ENCODE measurements at places on chromosomes 7 and 10. TPM values are rescaled to one million over a fixed set of nuclear protein-coding genes. Genes with fewer than 3 reads are reported as not detected.
A peak's percentile ranks its signal among the peaks of the same experiment; 100 is the strongest.

- no peak overlapping the region for H3K27ac ChIP-seq
- DNase-seq: no peak
- H3K4me3 ChIP-seq: no peak overlapping the region
- H3K36me3 ChIP-seq: no peaks in the 10 kb centered on the region
- no peaks in the 10 kb centered on the region for H3K4me1 ChIP-seq
- H3K27me3 ChIP-seq: no peaks in the 10 kb centered on the region
Observed at GRCh38 chr10:30758338-30758737, 128.8 kb upstream of the LYZL2 start.

DNA sequence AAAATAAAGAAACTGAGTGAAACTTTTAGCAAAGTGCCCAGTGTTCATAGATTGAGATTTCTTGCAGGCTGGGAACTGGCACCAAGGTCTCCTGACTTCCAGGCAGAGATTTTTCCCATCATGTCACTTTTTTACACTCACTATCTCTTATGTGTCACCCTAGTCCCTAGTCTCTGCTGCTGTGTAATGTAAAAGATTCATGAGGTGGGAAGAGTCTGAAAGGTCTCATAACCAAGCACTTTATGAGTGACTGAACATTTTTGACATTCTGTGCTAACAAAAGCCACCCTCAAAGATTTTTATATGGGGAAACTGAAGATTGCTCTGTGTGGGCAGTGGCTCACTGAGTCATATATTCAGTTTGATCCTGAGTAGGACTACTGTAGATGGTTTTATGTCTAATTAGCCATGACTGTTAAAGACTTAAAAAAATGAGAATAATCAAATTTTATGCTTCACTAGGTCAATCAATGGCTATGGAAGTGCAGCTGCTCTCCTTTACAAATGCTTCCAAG is 900.3 kb upstream of the SORCS1 start:
- no peaks in the 10 kb centered on the region for H3K4me1 ChIP-seq
- no peak overlapping the region for H3K4me3 ChIP-seq
- no peaks in the 10 kb centered on the region for H3K27me3 ChIP-seq
- no peak for DNase-seq

DNA sequence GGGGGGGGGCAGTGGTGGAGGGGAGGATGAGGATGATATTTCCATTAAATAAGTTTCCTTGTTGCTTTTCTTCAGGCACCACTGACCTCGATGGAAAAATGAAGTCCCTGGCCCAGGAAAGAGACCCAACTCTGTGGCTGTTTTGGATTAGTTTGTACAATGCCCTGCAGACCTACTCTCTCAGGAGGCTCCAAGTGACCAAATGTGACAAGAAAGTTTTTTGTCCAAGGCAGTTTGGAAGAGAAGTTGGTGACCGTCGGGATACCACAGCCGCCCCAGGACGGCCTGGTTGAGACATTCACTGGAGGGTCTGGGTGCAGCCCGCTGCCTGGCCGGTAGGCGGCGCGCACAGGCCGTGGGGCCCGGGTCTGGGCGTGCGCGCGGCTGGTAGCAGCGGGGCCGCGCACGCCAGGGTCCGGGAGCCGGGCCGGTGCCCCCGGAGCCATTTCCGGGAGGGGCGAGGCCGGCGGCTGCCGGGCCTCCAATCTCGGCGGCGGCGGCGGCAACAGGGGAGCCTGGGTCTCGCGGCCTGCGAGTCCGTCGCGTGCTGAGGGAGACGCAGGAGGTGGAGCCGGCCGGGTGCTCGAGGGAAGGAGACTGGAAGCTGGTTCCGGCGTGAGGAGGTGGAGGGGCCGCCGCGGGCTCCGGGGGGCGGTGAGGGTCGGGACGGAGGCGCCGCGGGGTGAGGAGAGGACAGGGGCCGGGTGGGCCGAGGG is at the start of gene SGPL1:
Gene SGPL1, plus strand, starts transcription at position 445 of the 716 bp plus-strand sequence. CDS start 906 bp downstream, outside the sequence.
- no peaks in the 10 kb centered on the region for H3K4me1 ChIP-seq
- peak within 1 kb of the TSS; percentile 97 for H3K27ac ChIP-seq
- peak; percentile 87 for DNase-seq
- no peaks in the 10 kb centered on the region for H3K36me3 ChIP-seq
- H3K27me3 ChIP-seq: no peaks in the 10 kb centered on the region

GRCh38 chr10:66931340-66931948 is 5.6 kb downstream of the LRRTM3 start:
- no peaks in the 10 kb centered on the region for H3K36me3 ChIP-seq
- no peak overlapping the region for H3K4me3 ChIP-seq
- no peaks in the 10 kb centered on the region for H3K4me1 ChIP-seq
- DNase-seq: no peak

DNA sequence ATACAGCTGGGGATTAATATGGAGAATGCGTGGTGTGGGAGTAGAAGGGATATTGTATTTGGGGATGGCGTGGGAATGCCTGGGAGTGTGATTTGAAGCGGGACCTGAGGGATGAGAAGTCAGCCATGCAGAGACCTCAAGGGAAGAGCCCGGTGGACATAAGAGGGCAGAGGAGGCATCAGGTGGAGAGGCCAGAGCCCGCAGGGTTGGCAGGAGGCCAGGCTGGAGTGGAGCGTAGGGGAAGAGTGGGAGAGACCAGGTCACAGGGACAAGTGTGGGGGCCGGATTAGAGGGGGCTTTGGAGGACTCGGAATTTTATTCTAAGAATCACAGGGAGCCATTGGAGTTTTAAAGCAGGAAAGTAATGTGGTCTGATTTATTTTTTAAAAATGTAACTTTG is 2.0 kb downstream of the NDUFB2 start:
- H3K27ac ChIP-seq: no peak overlapping the region
- peak; percentile 36 for DNase-seq
- H3K27me3 ChIP-seq: no peaks in the 10 kb centered on the region
- H3K4me3 ChIP-seq: no peak overlapping the region

GRCh38 chr7:6148724-6149360 is 117.7 kb downstream of the ANKRD61 start:
- no peak overlapping the region for H3K4me3 ChIP-seq
- no peak overlapping the region for H3K27ac ChIP-seq
- H3K36me3 ChIP-seq: no peaks in the 10 kb centered on the region
- H3K27me3 ChIP-seq: no peaks in the 10 kb centered on the region
- DNase-seq: no peak
- no peaks in the 10 kb centered on the region for H3K4me1 ChIP-seq

DNA sequence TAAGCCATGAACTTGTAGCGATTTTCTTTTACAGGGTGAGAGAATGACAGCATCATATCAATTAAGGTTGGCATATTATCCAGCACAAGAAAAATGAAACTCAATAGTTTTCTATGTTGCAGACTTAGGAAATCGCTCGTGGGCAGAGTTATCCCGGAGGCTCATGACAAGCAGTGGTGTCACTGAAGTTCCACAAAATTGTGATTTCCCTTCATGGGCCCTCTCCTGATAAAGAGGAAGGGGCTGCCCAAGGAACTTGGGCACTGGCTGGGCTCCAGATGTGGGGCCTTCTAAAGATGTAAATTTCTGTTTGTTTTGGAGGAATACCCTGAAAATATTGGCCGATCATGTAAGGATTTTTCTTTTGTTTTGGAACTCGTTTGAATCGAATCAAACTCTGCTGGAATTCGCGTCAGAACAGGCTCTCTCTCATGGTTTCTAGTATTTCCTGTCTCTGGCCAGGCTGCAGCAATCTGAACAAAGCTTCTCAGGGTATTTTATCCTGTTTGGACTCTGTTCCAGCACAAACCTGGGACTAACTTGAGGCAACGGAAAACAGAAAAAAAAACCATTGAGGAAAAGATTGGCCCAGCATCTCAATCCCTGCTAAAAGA is 340.6 kb upstream of the NRP1 start:
- no peaks in the 10 kb centered on the region for H3K27me3 ChIP-seq
- no peaks in the 10 kb centered on the region for H3K4me1 ChIP-seq
- no peaks in the 10 kb centered on the region for H3K36me3 ChIP-seq
- H3K4me3 ChIP-seq: no peak overlapping the region
- H3K27ac ChIP-seq: peak overlapping the region; percentile 46

- peak overlapping the region; percentile 18 for H3K27ac ChIP-seq
- no peaks in the 10 kb centered on the region for H3K27me3 ChIP-seq
- H3K36me3 ChIP-seq: no peaks in the 10 kb centered on the region
- H3K4me3 ChIP-seq: no peak overlapping the region
- DNase-seq: no peak
Observed at GRCh38 chr7:116702046-116702785, 30.2 kb downstream of the MET start.

- no peak overlapping the region for H3K27ac ChIP-seq
- no peak overlapping the region for H3K4me3 ChIP-seq
- no peaks in the 10 kb centered on the region for H3K4me1 ChIP-seq
- no peaks in the 10 kb centered on the region for H3K27me3 ChIP-seq
- H3K36me3 ChIP-seq: peaks cover 4% of the 10 kb centered on the region
Observed at GRCh38 chr7:94513565-94513860, 3.9 kb downstream of the CASD1 start.

DNA sequence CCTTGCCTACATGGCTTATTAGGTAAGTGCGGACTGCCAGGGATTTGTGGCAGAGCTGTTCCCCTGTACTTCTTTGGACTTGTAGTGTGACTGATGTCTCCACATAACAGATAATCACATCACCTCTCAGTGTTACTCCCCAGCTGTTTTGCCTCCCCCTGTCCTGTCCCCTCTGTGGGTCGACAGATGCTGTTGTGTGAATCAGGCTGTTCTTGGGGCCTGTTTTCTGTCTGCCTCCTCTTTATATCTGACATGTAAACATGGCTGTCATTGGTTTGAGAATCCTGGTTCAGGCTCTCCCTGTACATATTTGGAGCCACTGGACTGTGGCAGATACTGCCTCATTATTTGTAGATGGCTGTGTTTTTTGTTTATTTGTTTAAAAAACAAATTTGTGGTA is 22.7 kb downstream of the CCNY start:
- DNase-seq: no peak
- no peak overlapping the region for H3K4me3 ChIP-seq
- no peaks in the 10 kb centered on the region for H3K4me1 ChIP-seq
- no peak overlapping the region for H3K27ac ChIP-seq
- H3K27me3 ChIP-seq: no peaks in the 10 kb centered on the region
- H3K36me3 ChIP-seq: no peaks in the 10 kb centered on the region

DNA sequence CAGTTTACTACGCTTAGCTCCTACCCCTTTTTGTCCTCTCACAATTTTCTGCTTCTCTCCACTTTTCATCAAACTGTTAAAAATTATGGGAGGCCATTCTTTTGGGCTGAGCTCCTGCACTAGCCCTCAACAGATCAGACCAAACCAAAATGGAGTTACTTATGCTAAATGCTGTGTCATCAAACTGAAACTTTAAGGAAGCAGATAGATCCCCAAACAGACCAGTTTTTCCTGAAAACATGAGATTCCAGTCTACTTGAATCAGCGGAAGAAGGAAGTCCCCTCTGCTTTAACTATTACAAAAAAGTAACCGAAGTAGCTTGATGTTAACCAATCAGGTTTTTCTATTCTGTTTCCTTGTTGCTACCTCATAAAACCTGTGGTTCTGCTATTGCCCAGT is 20.6 kb downstream of the FANK1 start:
- no peak overlapping the region for H3K27ac ChIP-seq
- H3K27me3 ChIP-seq: no peaks in the 10 kb centered on the region
- no peaks in the 10 kb centered on the region for H3K4me1 ChIP-seq
- no peaks in the 10 kb centered on the region for H3K36me3 ChIP-seq
- H3K4me3 ChIP-seq: no peak overlapping the region

DNA sequence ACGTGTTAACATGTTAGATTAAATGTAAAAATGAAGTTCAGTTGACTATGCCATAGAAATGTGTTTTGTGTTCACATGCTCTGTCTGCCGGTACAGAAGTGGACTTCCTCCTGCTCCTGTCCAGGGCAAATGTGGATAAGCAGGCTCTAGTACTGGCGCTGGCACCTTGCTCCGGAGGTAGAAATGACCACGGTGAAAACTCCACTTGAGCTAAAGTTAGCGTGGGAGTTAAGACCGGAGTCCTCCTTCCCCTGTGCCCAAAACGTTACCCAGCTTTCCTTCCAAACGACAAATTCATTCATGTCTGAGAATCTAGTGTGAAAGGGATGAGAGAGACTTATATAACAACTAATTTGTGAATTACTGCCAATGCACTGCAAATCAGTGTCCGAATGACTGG is 35.0 kb upstream of the ATP6V0A4 start:
- no peaks in the 10 kb centered on the region for H3K4me1 ChIP-seq
- no peak overlapping the region for H3K4me3 ChIP-seq
- DNase-seq: no peak
- no peaks in the 10 kb centered on the region for H3K27me3 ChIP-seq
- no peaks in the 10 kb centered on the region for H3K36me3 ChIP-seq
- H3K27ac ChIP-seq: no peak overlapping the region

GRCh38 chr7:102170393-102170970 is 116.2 kb upstream of the SH2B2 start:
- H3K27me3 ChIP-seq: no peaks in the 10 kb centered on the region
- no peak for DNase-seq
- H3K4me1 ChIP-seq: no peaks in the 10 kb centered on the region

- H3K4me3 ChIP-seq: no peak overlapping the region
- H3K27me3 ChIP-seq: no peaks in the 10 kb centered on the region
- H3K27ac ChIP-seq: no peak overlapping the region
- DNase-seq: no peak
Observed at GRCh38 chr7:98622926-98623325, 5.8 kb downstream of the NPTX2 start.

GRCh38 chr10:125023862-125024496 is 82.1 kb downstream of the ZRANB1 start:
- H3K27ac ChIP-seq: peak overlapping the region; percentile 10
- H3K4me1 ChIP-seq: no peaks in the 10 kb centered on the region
- H3K4me3 ChIP-seq: no peak overlapping the region
- H3K36me3 ChIP-seq: no peaks in the 10 kb centered on the region
- DNase-seq: peak; percentile 60

DNA sequence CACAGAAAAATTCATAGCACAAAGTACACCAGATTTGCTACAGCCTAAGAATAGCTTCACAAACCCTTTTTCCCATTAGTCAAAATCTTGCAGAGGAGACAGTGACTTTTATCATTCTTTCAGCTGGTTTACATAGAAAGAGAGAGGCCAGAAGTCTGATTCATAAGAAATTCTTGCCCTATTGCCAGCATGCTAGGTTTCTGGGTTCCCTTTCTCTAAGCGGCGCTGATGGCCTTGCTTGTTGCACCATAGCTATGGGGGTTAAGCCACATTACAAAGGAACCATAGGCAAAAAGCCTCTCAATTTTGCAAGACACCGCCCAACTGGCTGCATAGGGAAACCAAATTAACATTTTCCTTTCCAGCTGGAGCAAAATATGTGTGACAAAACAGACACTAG is 87.4 kb downstream of the ZNF467 start:
- no peaks in the 10 kb centered on the region for H3K27me3 ChIP-seq
- DNase-seq: no peak
- H3K4me1 ChIP-seq: no peaks in the 10 kb centered on the region
- H3K27ac ChIP-seq: no peak overlapping the region
- H3K36me3 ChIP-seq: no peaks in the 10 kb centered on the region

- H3K27me3 ChIP-seq: no peaks in the 10 kb centered on the region
- peak; percentile 36 for DNase-seq
- H3K4me3 ChIP-seq: no peak overlapping the region
Observed at GRCh38 chr7:117014673-117015133, 61.4 kb downstream of the ST7 start.

DNA sequence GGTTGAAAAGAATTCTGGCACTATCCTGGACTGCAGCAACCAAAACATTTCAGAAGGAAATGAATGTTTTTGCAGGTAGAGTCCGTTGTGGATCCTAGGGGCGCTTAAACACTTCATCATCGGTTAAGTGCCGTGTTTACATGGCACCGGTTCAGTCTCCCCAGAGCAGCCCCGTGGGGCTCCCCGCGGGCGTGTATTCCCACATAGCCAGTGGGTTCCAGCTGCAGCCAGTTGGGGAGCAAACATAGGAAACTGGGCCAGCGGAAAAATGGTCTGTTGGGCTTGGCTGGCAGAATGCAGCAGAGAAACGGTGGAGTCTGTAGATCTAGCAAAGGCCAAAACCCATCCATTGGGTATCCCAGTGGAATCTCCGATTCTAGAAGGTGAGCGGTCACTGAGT is 113.0 kb upstream of the SH2B2 start:
- no peaks in the 10 kb centered on the region for H3K4me1 ChIP-seq
- no peaks in the 10 kb centered on the region for H3K36me3 ChIP-seq
- no peaks in the 10 kb centered on the region for H3K27me3 ChIP-seq
- H3K4me3 ChIP-seq: no peak overlapping the region

EXOC4 gene
- 27.6 TPM for total RNA-seq

PAPSS2 gene
- total RNA-seq: 17.7 TPM

YKT6 gene
- 12.4 TPM for total RNA-seq

WDR11 gene
- 84.5 TPM for total RNA-seq

All from uterus (tissue), 4 donors.